ENCODE measurements at places on chromosomes 3 and 15. TPM values are rescaled to one million over a fixed set of nuclear protein-coding genes. Genes with fewer than 3 reads are reported as not detected.

The ILDR1 gene
- not detected for total RNA-seq

- no peak for DNase-seq
- no peak overlapping the region for H3K27ac ChIP-seq
- no peak overlapping the region for H3K4me3 ChIP-seq
- no peaks in the 10 kb centered on the region for H3K27me3 ChIP-seq
- no peaks in the 10 kb centered on the region for H3K4me1 ChIP-seq
- H3K36me3 ChIP-seq = no peaks in the 10 kb centered on the region
These were observed 240.7 kb downstream of the TBC1D5 start for GRCh38 chr3:17501745-17502144.

DNA sequence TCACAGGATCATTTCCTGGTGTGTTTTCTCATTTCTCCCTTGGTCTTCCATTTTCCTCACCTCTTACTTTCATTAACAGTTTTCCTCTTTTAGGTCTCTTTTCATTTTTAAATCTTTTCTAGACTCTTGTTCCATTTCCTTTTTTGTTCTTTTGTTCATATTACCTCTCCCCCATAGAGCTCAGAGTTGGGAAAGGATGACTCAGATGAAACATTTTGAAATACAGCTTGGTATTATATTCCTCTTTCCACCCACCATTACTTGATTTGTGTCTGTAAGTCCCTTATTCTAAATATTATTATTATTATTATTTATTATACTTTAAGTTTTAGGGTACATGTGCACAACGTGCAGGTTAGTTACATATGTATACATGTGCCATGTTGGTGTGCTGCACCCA lies 153.1 kb downstream of the VGLL3 start:
- H3K27me3 ChIP-seq = no peaks in the 10 kb centered on the region
- no peak overlapping the region for H3K4me3 ChIP-seq
- peak; percentile 40 for DNase-seq

DNA sequence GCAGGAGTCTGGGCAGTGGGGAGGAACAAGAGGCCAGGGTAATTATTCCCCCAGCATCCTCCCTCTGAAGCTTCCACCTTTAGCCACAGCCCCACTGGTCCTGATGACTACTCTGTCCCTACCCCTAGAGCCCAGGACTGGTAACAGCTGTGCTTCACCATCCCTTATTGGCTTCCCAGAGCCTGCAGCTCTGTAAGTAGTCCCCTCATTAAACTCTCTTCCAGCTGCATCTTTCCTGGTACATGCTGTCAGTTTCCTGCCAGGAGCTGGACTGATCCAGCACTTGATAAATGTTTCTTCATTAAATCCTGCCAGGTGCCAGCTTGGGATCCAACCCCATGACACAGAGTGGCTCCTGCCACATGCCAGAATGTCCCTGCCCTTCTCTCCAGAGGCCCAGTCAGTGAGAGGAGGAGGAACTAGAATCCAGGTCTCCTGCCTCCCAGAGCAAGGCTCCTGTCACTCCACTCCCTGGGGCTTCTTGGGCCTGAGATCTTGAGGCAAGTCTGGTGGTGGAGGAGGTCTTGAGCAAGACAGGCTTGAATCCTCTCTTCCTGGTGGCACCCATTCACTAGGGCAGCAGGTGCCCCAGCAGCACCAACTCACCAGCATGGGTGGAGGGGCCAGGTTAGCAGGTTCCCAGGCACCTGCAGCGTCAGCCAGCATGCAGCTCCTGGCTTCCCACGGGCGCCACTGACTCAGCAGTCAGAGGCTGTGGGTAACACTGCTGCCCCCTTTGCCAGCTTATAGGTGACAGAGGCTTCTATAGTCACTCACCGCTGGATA lies 27.6 kb downstream of the FBXW12 start:
- H3K36me3 ChIP-seq = peaks cover 3% of the 10 kb centered on the region
- H3K27ac ChIP-seq = no peak overlapping the region
- no peak overlapping the region for H3K4me3 ChIP-seq
- H3K4me1 ChIP-seq = peaks cover 6% of the 10 kb centered on the region

DNA sequence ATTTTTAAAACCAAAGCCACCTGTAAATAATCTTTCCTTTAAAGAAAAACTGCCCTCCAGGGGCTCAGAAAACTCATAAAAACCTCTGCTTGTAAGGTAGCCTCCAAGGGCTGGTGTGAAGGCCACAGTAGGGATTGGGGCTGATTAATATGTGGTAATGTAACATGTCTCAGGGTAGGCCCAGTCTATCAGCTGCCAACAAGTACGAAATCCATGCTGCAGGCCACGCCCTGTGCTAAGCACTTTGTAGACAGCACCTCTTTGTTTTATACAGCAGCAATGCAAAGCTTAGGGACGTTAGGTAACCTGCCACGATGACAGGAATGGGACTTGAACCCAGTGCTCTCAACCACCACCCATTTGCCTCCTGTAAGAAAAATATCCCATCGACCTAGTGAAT lies 65.6 kb upstream of the PRICKLE2 start:
- peak overlapping the region; percentile 15 for H3K27ac ChIP-seq
- H3K4me3 ChIP-seq = no peak overlapping the region
- DNase-seq = no peak
- H3K36me3 ChIP-seq = no peaks in the 10 kb centered on the region
- H3K4me1 ChIP-seq = peaks cover 11% of the 10 kb centered on the region
